ENCODE measurements at places on chromosomes 2 and 18.

DNA sequence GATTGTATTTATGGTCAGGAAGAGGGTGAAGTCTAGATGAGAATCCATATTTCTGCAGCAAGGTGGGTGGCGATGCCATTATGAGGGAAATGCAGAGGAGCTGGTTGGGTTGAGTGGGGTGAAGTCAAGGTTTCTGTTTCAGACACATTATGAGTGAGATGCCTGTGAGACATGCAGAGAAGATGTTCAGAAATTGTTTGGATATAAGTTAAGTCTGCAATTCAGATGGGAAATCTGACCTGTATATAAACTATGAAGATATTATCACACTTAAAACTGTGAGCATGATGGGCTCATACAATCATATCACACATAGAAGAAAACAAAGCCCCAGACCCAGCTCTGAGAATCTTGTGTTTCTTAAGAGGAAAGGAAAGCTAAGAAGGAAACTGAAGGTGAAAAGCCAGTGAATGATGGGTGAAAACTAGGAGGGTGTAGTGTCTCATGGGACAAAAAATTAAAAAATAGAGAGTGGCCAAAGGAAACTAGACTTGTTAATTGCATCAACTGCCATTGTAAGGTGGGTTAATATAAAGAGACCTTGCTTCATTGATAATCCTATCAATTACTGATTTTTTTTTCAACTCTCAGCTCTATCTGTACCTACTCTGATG, 14.2 kb downstream of the GALNT5 start:
- DNase-seq = no peak

- no peak for DNase-seq
These were observed 26.3 kb upstream of the AGAP1 start for GRCh38 chr2:235467588-235467987.

- DNase-seq = no peak
These were observed 45.5 kb upstream of the ZSWIM2 start for GRCh38 chr2:186894478-186894877.

DNA sequence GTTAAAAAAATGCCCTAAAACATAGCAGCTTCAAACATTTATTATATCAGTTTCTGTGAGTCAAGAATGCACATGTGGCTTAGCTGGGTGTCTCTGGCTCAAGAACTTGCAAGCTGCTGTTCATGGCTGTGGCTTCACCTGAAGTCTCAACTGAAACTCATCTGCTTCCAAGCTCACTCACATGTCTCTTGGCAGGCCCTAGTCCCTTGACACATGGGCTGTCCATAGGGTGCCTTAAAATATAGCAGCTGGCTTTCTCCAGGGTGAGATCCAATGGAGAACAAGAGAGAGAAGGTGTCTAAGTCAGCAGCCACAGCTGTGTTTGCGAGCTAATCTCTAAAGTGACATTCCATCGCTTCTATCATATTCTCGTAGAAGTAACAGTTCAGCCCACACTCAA, 152.8 kb downstream of the DSEL start:
- no peak for DNase-seq

DNA sequence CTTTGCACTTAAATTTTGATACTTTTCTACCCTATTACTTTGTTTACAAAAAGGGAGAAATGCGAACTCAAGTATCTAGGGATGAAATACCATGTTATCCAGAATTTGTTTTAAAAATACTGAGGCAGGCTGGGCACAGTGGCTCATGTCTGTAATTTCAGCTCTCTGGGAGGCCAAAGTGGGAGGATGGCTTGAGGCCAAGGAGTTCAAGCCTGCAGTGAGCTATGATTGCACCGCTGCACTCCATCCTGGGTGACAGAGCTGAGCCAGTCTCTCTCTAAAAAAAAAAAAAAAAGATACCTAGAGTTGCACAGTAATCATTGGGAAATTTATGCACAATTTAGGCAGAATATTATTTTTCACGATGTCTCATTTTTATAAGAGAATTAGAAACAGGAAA, 12.4 kb upstream of the VAPA start:
- DNase-seq = no peak

DNA sequence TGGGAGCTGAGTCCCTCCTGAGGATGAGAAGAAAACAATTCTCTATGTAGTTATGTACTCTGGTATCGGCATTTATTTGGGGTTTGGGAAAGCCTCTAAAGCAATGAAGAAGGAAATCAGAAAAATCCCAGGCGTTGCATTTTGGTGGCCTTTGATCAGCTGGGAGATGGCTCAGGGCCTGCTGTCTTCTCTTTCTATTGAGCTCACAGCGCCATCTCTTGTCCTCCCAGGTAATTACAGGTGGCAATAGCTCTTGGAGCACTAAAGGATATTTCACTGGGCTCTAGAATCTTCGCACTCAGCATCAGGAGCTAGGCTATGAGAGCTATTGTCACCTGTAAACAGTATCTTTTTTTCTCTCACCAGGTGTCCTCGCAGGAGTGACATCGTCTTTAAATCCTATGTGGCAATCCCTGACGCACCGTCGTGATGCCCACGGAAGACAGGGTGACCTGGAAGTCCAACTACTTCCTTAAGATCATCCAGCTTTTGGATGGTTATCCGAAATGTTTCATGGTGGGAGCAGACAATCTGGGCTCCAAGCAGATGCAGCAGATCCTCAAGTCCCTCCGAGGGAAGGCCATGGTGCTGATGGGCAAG, 76.1 kb upstream of the PMAIP1 start:
- DNase-seq = no peak

- DNase-seq = no peak
These were observed 138.3 kb upstream of the TTC39C start for GRCh38 chr18:23875966-23876895.

- no peak for DNase-seq
These were observed 18.9 kb upstream of the KCNF1 start for GRCh38 chr2:10892796-10893350.

DNA sequence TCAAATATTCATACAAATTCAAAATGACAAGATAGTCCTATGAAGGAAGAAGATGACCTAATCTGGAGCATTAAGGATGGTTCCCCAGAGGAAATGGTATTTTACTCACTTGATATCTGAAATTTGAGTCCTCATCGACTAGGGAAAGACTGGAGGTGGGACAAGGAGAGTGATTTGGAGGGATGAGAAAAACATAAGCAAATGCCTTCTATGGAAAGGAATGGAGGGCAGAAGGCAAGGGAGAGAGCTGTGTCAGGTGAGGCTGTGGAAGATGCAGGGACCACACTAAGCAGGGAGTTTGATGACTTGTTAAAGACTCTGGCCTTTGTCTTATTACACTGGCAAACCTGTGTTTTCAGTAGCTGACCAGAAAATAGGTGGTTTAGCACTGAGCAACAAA, 38.4 kb downstream of the CALCRL start:
- DNase-seq = no peak

GRCh38 chr2:121907928-121908327, 152.5 kb downstream of the TSN start:
- DNase-seq = no peak

DNA sequence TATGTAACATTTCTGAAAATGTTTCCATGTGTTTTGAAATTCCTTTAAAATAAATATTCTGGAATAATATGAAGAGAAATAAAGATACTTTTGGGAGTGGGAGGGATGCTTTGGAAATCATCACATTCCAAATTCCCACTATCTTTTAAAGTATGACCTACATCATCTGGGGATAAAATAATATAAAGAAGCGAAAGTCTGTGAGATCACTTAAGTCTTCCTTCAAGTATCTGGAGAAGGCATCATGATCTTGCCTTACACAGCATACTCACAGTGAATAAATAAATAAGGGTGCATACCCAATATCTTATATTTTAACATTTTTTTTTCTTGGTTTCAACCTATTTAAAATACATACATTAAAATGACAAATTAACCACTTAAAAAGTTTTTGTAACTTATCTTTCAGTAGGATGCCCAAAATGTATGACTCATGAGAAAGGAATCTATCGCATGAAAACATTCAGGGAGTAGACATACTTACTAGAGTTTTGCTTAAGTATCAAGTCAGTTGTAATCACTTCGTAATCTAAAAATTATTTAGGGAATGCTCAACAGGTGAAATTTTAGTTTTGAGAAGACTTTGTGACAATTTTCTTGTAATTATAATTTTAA, 248.3 kb upstream of the COL3A1 start:
- DNase-seq = no peak

- no peak for DNase-seq
These were observed 96.7 kb upstream of the SIX3 start for GRCh38 chr2:44844651-44845270.

DNA sequence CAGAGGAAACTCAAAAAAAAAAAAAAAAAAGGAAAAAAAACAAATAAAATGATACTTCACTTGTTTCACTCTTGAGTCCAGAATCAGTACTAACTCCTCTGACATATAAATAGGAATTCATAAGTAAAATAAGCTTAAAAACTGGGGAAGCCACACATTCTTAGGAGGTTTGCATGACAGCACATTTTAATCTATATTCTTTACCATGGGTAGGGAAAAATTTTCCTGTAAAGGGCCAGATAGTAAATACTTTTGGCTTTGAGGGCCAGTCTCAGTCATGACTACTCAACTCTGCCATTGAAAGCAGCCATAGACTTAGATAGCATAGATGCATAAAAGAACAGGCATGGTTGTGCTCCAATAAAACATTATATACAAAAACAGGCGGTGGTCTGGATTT, 145.2 kb downstream of the BCL11A start:
- DNase-seq = no peak

GRCh38 chr2:199025146-199025545, 432.6 kb downstream of the SATB2 start:
- no peak for DNase-seq

DNA sequence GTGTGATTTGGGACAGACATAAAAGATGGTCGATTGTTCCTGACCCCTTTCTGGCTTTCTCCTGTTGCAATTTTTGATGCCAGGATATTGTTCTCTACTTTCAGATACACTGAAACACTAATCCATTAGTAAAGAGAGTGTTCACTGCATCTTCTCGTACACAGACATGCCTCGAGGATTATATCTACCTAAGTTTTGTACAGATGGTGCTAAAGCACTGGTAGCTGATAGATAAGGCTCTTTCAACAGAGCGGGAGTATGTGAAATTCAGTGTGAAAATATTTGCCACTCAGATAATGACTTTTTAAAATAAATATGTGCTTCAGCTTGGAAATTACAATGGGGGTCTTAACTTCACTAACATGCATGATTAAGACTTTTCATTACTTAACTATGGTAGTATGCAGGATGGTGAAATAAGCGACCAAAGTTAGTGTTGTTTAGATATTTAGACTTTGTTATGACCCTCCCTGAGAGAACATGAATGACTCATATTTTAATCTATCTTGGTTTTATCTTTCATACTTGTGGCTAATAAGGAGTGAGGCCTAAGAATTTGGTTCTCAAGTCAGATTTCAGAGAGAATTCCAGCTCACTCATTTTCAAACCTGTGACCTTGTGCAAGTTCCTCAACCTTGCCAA, 474.9 kb downstream of the NRXN1 start:
- DNase-seq = no peak

- DNase-seq = no peak
These were observed 347.6 kb downstream of the CTNNA2 start for GRCh38 chr2:79860228-79861058.

DNA sequence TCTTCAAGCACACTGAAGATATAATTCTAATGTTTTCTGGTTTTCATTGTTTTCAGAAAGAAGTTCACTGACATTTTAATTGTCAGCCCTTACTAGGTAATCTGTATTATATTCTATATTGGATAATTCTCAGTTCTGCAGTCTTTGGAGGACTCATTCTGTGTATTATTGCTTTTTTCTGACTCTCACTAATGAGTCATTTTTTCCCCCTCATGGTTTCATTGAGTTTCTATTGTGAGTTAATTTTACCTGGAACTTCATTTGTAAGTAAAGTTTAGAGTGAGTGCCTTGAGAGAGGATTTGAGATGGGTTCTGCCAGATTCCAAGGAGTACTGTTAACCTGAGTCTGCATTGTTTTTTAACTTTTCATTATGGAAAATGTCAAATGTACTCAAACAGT, 90.4 kb upstream of the LYPD1 start:
- no peak for DNase-seq

DNA sequence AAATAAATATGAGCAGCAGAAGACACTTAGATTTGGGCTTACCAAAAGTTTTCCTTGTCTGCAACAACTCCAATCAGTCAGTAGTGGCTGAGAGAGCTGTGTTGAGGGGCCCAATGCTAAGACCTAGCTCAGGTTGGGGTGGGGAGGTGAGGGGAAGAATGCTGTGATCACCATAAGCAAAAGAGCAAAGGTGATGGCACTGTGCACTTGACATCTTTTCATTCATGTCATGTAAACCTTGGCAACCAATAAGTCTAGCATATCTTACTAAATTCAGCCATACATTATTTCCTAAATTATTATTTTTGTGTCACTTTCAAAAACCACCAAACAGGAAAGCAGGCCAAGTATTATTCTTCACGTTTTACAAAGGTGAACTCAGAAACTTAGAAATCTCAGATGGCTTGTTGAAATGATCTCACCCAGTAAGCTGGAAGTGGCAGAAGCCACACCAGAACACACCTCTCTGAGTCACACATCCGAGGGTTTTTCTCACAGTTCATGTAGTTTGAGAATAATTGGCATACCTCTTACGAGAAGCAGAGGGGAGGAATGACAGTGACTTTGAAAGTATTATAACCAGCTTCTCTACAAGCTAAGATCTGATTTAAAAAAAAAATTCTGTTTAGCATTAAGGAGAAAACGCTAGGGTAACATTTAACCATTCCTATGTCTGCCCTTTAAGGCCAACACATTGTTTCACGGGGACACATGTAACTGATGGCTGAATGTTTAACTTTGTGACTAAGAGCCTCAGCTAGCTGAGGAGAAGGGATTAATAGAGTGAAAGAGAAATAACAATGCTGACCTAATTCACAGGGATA, 43.3 kb upstream of the SETBP1 start:
- no peak for DNase-seq

DNA sequence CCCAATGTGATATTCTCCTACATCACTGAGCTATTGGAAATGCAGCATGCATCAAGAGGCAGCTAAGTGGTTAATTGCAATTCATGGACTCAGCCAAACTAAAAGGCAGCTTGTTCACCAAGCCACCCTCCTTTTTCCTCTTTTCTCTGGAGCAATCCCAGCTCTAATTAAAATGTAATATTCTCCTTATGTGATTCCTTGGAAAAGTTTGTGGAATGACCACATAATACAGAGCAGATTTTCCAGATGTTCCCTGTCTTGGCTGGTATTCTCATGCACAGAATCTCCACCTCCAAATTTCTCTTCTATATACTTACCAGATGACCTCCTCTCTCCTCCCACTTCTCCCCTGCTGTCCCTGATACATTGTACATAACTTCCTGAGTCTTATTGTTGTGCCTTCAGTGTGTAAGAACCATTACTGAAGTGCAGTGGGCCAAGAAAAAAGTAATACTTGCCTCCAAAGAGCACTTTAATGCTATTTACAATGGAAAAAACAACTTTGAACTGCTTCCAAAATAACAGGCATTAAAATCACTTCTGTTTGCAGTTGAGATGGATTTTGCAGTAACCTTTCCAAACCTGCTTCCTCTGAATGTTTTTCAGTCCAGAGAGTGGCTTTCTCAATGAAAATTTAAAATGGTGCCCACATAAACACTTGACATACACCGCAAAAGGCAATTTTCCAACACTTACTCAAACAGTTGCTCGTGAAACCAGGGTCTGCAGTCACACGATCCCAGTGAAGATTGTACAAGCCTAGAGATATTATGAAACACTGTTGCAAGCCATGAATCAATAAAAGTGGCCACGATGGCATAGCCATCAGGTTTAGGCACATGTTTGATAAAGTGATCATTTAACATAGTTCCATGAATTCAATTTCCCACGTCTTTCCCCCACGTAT, 258.0 kb downstream of the MTX2 start:
- no peak for DNase-seq

- no peak for DNase-seq
These were observed 18.9 kb downstream of the KIF5C start for GRCh38 chr2:148893906-148894305.

- peak; percentile 55 for DNase-seq
These were observed 230.9 kb upstream of the SMAD2 start for GRCh38 chr18:48161191-48161910.
